ENCODE measurements at places on chromosomes 3 and 15. TPM values are rescaled to one million over a fixed set of nuclear protein-coding genes. Genes with fewer than 3 reads are reported as not detected.

Gene ZPLD1
- not detected for total RNA-seq

Gene AGTR1
- total RNA-seq: 1.9 TPM

Gene CNTN6
- not detected for total RNA-seq

Gene SKOR1
- under 0.01 TPM for total RNA-seq

Gene GPR149
- not detected for total RNA-seq

All from smooth muscle cell of the coronary artery (primary cell).